A549 treated with ZK216348 at 1 μM for 4 hours (cell line): ENCODE measurements at places on chromosomes 12 and 14. TPM values are rescaled to one million over a fixed set of nuclear protein-coding genes. Genes with fewer than 3 reads are reported as not detected.

The RNASE3 gene
- total RNA-seq, result not detected in 5 replicates

The SLC2A14 gene
- total RNA-seq, result 0.12 to 0.14 TPM (median 0.13 TPM) in 3 of 5 replicates, not detected in the others

The FBLN5 gene
- total RNA-seq, result 2.8 to 4.5 TPM (median 3.7 TPM) in 5 replicates

The ANKRD9 gene
- total RNA-seq, result 3.9 to 15.7 TPM (median 13.8 TPM) in 5 replicates
